Amniotic epithelial cell (primary cell): ENCODE measurements at places on chromosomes 13 and 19.

GRCh38 chr13:44414716-44415115 is 41.1 kb downstream of the SERP2 start:
- no peak for DNase-seq

DNA sequence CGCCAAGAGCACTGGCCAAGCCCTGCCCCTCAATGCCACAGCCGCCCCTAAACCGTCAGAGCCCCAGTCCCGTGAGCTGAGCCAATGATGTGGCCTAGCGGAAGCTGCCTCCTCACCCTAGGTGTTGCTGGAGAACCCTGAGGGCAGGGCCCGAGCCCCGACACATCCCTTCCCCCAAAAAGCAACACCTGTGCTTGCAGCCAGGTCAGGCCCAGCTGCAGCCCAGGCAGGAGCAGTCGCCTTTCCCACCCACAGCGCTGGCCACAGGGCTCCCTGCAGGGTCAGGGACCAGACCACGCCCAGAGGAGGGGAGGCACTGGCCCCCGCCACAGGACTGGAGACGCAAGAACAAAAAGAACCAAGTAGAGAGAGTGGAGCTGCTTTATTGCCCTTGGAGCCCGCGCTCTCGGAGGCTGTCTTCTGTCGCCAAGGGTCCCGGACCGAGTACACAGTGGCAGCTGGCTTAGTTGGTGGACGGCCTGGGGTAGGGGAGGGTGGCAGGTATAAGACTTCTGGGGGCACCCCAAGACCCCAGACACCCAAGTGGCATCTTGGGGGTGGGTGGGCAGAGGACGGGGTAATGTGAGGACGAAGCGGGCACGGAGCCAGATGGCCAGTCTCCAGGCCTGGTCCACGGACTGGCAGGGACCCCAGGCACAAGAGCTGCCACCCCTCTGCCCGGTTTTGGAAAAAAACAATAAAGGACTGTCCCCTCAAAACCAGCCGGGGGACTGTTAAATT is 3.3 kb downstream of the P2RY11 start:
- DNase-seq: no peak

DNA sequence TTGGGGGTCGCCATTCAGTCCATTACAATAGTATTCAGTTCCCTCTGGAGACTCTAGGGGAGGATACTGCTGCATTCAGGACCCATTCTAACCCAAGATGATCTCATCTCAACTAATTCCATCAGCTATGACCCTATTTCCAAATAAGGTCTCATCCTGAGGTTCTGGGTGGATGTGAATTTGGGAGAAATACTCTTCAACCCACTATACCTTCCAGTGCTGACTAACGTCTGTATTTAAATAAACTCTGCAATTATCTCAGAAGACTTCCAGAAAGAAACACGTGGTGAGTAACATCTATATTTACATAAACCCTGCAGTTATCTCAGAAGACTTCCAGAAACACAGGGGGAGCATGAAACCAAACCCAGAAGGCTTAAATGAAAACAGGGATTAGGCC is 1300.7 kb downstream of the PCDH9 start:
- no peak for DNase-seq

DNA sequence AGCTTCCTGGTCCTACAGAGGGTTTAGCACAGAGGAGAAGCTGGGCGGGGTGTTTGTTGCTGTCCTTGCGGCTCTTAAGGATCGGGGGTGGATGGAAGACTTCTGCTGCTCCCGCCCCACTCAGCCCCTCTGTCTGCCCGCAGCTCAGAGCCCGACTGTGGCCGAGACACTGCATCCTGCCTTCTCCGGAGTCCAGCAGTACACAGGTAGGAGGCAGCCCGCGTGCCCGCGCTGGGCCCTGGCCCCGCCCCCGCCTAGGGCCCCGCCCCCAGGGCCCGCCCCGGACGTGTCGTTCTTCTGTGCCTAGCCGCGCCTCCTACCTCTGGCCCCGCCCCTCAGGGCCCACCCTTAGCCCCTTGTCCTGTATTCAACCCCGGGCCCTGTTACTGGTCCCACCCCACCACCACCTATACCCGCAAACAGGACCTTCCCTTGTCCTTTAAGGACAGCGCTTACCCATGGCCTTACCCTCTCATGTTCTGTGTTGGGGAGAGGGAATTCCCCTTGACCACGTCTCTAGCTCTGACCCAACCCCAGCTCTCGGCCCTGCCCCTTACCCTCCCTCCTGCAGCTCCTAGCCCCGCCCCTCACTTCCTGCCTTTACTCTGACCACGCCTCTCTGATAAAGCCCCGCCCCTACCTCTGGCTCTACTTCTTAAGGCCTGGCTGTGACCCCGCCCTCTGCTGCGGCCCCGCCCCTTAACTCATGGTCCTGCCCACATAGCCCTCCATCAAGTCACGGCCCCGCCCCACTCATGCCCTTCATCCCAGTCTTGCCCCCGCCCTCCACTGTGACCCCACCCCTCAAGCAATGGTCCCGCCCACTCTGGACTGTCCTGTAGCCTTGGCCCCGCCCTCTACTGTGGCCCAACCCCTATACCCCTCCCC is 60.5 kb downstream of the CELF5 start:
- peak; percentile 48 for DNase-seq

GRCh38 chr19:19417628-19418245 is 12.3 kb downstream of the GATAD2A start:
- DNase-seq: no peak

DNA sequence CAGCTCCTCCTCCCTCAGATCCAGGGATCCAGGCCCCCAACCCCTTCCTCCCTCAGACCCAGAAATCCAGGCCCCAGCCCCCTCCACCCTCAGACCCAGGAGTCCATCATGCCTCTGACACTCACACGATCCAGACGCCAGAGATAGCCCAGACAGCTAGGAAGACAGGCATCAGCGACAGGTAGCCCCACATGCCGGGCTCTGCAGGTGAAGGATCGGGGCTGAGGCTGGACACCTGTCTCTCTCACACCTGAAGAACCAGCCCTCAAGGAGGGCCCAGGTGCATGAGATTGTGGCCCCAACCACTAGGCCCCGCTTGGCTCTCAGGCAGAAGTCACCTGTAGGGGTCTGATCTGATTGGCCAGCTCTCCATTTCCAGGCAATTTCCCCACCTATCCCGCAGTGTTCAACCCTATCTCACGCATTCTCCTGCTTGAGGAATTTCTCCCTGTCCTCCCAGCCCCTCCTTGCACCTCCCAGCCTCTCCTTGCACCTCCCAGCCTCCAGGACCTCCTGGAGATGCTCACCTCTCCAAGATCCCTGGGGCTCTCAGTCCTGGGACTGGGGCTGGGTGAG is 4.2 kb downstream of the TMEM150B start:
- DNase-seq: no peak
